HS-5 (cell line): ENCODE measurements at places on chromosomes 11 and 22.

GRCh38 chr22:29450222-29450621 is 11.8 kb downstream of the RFPL1 start:
- no peak for DNase-seq

DNA sequence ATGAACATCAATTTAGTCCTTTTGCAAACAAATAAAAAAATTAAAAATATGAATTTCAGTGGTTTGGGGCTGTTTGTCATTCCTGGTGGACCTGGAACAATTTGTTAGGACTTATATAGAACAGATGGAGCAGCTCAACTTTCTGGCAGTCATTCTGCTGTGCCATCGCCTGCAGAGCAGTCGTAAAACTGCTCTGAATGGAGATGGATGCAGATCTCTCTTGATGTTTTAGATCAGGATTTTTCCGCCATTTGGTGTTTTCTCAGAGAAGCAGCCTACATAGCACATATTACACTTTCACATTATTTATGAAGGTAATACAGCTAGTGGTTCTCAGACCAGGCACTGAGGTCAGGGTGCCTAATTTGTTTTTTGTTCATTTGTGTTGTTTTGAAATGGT is 31.8 kb upstream of the HSPA8 start:
- no peak for DNase-seq

- no peak for DNase-seq
Observed at GRCh38 chr11:3104051-3104714, 47.0 kb upstream of the CARS1 start.

GRCh38 chr11:10386361-10386760 is 68.7 kb upstream of the AMPD3 start:
- no peak for DNase-seq

DNA sequence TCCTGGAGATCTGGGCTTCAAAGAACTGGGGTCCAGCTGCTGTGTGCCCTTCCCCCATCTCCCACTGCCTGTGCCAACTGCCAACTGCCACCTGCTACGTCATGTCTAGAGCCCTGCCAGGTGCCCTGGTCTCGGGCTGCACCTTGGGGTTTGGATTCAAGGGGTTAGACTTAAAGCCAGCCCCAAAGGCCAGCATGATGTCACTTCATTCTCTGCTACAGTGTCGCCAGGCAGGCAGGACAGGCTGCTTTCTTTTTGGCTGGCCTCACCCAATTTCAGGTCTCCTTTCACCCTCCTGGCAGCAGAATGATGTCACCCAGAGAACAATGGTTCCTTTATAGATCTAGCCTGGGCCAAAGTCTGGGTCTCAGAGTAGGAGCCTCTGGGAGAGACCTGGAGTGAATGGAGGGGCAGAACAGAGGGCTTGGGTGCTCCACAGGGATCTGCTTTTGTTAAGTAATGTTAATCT is 79.5 kb upstream of the CRYBB3 start:
- DNase-seq, result no peak

DNA sequence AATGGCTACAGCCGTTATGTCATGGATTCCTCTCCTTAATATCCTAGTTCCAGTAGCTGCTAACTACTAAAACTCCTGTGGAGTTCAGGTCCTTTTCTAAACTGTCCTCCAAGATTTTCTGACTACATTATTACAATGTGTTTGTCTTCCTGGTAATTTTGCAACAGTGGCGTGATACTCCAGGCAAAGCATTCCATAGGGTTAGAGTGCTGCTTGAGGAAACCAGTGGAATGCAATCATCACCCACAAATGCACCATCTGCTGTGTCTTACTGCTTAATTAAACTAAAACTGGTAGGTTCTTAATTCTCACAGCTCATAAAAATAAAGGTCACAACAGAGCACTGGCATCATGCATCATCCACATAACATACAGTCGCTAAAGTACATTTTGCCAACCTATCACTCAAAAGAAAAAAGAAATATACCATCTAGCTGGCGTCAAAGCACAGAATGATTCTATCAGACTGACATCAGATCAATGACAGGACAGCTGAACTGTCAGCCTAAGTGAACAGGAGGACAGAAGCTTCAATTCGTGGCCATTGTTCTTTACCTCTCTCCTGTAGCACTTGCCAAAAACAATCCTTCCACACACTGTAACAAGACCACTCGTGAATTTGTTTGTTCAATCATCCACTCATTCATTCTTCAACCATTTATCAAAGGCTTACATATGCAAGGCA is 182.5 kb downstream of the CADM1 start:
- no peak for DNase-seq

DNA sequence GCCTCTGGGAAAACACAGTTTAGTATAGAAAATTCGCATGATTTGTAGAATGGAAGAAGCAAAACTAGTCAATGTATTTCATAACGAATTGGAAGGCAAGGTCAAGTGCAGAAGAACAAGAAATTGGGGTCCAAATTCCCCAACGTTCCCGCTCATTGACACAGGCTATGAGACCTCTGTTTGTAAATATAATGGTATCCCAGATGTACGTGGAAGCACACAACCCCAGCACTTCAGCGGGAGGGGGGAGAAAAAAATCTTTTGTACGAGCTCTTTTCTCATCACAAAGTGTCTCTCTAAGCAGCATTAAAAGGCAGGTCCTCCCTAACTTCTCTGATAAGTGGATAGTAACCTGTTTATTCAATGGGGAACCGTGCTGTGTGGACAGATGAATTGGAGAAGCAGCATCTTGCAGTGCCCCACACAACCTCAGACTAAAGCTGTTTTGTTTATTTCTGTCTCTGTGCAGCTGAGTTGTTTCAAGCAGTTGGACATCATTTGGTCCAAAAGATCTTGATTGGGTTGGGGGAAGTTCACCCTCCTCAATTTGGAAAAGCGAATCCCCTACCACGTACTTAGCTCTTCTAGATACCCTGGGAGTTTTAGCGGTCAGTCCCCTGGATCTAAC is 1.1 kb upstream of the GAB2 start:
- no peak for DNase-seq

- no peak for DNase-seq
Observed at GRCh38 chr11:117579161-117579560, 217.9 kb downstream of the DSCAML1 start.

- no peak for DNase-seq
Observed at GRCh38 chr11:74846770-74847169, 98.1 kb downstream of the RNF169 start.

GRCh38 chr11:11538277-11538960 is 83.4 kb downstream of the GALNT18 start:
- no peak for DNase-seq

- DNase-seq, result peak; percentile 67
Observed at GRCh38 chr11:36746886-36747710, 149.1 kb upstream of the RAG2 start.

DNA sequence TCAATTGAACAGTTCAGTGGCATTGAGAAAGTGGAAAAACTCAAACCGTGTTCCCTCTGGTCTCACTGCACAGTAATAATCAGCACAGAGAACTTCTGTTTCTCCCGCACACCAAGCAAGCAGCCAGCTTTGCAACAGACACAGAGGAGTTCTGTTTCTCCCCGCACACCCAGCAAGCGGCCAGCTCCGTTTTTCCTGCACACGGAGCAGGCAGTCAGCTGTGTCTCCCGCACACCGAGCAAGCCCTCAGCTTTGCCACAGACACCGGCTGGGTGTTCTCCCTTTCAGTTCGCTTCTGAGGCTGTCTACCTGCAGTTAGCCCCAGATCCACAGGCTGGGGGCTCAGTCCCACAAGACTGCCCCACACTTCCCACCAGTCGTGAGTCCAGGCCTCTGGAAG is 9.9 kb upstream of the TALDO1 start:
- no peak for DNase-seq

DNA sequence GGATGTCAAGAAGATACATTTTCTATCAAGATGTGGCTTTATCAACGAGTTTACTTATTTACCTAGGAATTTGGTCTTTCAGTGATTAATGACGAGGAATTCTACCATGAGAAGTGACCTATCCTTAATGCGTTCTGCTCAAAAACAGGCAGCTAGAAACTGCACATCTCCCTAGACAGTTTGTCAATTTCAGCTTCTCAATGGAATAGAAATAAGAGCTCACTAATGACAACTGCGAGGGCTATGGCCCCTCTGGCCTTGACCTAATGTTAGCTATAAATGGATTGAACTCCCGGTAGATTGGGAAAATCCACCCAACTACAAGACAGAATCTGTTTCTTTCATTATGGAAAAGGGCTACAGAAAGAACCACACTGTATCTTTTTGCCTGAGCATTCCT is 223.4 kb downstream of the CADM1 start:
- DNase-seq, result no peak

- no peak for DNase-seq
Observed at GRCh38 chr11:90407350-90407749, 184.5 kb upstream of the CHORDC1 start.

- no peak for DNase-seq
Observed at GRCh38 chr11:83174008-83174407, 17.1 kb downstream of the PCF11 start.

DNA sequence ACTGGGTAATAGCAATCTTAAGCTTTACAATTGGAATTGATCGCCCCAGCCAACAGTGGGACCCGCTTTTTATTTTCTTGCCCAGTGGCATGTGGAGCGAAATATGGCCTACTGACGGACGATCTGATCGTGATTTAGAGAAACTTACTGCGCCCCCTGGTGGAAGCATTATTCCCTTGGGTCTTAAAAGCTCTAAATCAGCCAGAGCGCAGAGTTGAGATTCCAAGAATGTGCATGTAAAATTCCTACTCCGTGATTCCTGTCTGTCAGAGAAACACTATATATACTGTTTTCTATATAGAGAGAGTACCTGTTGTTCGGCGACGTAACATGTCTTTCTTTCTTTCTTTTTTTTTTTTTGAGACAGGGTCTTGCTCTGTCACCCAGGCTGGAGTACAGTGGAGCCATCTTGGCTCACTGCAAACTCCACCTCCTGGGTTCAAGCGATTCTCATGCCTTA is 3.7 kb upstream of the DPF2 start:
- no peak for DNase-seq

DNA sequence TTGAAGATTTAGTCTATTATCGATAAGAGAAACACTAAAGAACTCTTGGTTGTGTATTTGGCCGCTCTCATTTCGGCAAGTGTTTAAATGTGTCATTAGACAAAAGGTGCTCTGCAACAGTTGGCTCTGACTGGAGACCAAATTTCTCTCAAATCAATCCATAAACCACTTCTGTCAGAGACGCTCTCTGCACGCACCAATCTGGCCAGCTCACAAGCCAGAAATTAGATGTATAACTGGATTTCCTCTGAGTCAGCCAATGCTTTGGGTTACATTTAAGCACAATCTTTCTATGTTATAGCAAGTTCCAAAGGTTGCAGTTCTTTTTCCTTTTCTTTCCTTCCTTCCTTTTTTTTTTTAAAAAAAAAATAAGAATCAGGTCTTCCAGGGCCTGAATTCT is 17.6 kb upstream of the PARVA start:
- DNase-seq, result no peak

DNA sequence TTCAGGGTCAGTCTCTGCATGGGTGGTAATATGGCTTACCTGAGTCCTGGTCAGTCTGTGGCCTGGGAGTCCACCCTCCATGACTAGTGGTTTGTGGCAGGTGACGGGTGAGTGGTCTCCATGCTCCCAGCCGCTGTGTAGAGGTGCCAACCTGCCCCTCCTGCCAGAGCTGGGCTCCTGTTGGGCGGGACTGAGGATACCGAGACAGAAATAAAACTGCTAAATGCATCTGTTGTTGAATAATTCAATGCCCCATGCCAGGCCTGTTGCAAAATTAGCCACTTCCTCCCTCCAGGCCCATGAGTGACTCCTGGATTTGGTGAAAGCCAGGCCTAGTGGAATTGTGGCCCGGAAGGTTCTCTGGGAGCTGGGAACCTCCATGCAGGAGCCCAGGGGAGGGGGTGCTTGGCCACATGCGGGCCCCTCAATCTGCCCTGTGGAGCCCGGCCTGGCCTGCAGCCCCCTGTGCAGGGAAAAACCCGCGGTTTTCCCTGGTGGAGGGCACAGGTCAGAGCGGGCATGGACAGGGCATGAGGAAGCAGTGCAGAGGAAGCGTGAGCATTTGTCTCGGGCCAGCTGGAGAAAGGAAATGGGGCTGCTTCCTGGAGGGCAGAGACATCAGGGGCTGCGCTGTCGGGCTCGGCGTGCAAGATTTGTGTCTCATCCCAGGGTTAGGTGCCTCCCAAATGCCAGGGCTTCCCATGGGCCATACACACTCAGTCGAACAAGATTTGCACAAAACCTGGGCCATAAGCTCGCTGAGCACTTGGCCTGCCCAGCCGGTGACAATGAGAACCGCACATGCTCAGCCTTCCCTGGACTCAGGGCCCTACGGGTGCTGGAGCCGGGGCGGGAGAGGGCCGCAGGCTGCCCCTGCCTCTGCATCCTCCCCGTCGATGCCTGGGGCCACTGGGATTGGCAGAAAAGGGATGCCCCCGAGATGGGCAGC is 66.9 kb downstream of the KCNQ1 start:
- no peak for DNase-seq

GRCh38 chr11:120023120-120023519 is 114.8 kb downstream of the TRIM29 start:
- no peak for DNase-seq

DNA sequence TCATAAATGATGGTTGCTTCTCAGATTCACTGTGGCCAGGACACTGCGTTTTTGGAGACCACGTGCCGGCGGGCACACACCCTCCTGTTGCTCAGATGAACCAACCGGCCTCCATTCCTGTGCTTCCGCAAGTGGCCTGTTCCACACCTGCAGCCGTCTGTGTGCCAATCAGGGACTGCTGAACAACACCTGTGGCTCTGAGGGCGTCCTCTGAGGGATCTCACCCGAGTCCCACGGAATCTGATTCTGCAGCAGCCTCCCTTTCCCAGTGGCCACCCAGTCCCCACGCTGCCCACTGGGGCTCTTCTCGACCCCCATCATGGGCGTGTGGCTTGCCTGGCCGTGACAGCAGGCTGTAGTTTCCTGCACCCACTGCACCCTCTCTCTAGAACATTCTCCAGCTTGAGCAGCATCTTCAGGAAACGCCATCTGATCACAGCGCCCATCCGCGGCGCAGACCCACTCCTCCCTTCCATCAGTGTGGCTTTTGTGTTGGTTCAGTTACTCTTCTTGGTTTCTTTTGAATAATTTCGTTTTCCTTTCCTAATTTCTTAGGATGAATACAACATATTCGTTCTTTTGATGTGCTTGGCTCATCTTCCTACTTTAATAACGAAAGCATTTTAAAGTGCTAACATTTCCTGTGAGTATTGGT is 100.3 kb upstream of the SLC22A12 start:
- no peak for DNase-seq

GRCh38 chr11:12573707-12574485 is 100.3 kb upstream of the TEAD1 start:
- DNase-seq, result no peak

DNA sequence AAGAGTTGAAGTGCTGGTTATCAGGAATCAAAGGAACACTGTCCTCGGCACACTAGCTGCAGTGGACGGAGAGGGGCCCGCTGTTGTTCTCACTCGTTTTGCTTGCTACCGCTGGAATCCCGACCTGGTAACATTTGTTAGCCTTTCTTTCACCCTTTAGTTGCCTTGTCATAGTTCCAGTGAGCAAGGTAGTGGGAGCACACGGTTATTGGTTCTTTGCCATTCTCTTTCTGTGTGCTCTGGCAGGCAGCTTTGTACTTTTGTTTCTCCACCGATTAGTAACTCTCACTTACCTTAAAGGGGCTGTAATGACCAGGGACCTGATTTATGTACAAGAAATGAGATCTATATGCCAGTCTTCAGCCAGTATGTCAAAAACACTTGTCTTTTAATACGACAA is 1.8 kb downstream of the DEPDC7 start:
- DNase-seq, result no peak

GRCh38 chr11:17443423-17443822 is 33.2 kb downstream of the ABCC8 start:
- DNase-seq, result no peak

- DNase-seq, result no peak
Observed at GRCh38 chr11:21896216-21896615, 296.7 kb upstream of the ANO5 start.
